ENCODE measurements at places on chromosomes 6 and 20.

GRCh38 chr20:41018153-41018552 is 10.5 kb upstream of the TOP1 start:
- DNase-seq, result no peak

DNA sequence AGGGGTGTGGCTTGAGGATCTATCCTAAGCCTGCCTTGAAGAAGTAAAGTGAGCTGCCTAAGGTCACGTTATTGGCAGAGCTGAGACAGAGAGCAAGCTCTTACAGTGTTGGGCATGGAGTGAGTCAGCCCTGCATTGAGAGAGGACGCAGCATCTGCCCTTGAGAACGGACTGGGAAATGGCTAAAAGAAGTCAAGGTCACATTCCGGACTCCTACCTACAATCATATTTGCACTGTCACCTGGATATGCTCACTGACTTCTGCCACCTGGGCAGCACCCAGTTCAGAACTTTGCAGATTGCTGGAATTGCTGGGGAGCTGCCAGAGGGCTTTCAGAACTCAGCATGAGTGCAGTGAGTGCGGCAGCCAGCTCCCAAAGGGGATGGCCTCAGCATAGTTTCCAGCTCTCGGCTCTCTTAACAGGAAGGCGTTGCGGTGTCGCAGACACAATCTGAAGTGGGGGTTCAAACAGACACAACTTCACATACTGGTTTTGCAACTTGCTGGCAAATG is 199.3 kb upstream of the SGK1 start:
- no peak for DNase-seq

DNA sequence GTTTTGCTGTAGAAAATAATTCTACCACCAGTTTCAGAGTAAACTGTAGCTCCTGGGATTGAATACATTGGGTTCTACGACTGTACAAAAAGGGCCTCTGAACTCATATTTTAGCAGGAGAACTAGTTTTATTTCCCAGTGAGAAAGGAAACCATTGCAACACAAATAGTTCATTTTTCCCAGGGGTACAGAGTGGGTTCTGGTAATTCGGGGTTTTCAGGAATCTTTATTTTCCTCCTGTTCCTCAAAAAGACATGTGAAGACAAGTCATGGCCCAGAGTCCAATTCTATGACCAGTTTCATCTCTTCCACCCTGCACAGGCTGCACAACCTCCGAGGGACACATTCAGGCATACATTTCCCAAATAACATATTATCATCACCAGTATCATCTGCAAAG is 222.1 kb downstream of the HIVEP2 start:
- no peak for DNase-seq

- DNase-seq, result no peak
Observed at GRCh38 chr6:77097940-77098339, 365.4 kb downstream of the HTR1B start.

DNA sequence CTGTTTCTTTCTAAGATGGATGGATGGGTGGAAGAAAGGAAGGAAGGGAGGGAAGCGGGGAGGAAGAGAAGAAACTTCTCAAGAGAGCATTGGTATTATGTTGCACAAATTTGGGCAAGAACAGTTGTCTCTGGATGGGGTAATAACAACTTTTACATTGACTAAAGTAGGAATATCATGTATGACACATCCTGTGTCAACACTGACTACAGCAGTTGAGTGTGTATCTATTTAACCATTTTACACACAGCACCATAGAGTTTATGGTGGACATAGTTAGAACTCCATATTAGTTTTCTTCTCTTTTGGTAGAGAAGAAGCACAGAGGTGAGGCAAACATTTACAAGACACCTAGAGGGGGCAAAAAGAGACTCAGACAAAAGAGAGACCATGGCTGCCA is 44.2 kb upstream of the RNF146 start:
- no peak for DNase-seq

DNA sequence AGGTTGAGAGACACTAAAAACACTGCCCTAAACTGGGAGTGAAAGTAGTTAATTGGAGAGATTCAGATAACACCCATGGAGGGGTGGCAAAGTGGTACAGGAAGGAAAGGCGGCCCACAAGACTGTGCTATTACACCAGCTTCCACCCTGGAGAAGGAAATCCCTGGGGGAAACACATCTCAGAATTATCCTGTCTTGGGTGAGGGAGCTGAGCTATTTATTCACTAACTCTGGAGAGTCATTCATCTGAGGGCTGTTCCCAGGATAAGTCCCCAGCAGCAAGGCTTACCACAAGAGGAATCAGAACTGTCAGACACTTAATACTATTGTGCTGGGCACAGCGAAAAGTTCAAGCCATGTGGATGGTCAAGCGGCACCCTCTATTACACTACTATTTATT is 9.9 kb downstream of the TBCC start:
- no peak for DNase-seq

GRCh38 chr20:49318430-49319207 is 40.8 kb upstream of the ZNFX1 start:
- no peak for DNase-seq

DNA sequence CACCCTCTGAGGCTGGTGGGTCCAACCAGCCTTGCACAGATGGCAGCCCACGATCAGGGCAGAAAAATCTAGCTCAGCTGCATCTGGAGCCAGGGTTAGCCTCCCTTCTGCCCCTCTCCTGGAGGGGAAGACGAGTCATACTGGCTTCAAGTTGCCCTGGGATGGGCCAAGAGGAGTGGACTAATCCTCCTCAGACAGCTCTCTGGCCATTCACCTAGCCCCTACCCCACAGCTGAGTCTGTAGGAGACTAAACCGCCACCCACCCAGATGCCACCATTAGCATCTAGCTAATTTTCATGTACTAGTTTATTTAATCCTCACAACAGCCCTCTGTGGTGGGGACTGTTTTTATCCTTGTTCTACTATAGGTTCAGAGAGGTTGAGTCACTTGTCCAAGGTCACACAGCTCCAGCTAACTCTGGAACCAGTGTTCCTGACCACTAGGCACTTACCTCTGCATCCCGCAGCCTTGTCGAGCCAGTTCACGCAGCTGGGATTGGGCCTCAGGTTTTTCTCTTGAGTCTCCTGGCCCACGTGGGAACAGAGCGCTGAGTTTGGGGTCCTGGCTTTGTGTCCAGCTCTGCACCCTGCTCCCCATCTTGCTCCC is 48.5 kb upstream of the CCDC167 start:
- DNase-seq, result no peak

- DNase-seq, result peak; percentile 32
Observed at GRCh38 chr6:113642714-113643406, 214.3 kb upstream of the MARCKS start.

DNA sequence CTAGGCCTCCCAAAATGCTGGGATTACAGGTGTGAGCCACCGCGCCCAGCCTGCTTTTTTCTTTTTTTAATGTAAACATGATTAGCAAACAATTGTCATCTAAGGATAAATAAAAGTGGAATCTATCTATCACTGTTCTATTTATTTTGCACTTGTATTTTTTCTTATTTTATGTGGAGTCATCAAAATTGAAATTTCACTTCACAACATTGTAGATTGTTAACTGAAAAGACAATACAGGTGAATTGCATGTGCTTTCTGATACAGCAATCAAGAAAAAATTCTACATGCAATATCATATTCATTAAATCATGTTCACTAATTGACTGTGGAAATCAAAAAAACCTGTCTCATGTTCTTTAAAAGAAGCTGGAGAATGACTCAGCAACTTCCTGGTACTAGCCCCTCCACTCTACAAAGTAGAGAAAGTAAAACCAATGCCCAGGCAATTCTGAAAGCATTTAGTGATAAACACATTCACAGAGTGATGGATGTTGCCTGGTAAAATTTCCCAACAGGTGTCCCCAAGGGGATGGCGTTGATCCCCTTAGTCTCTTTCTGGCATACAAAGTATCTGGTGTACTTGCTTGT is 10.7 kb upstream of the RFX6 start:
- no peak for DNase-seq

- no peak for DNase-seq
Observed at GRCh38 chr20:4341804-4342485, 326.6 kb upstream of the RNF24 start.

DNA sequence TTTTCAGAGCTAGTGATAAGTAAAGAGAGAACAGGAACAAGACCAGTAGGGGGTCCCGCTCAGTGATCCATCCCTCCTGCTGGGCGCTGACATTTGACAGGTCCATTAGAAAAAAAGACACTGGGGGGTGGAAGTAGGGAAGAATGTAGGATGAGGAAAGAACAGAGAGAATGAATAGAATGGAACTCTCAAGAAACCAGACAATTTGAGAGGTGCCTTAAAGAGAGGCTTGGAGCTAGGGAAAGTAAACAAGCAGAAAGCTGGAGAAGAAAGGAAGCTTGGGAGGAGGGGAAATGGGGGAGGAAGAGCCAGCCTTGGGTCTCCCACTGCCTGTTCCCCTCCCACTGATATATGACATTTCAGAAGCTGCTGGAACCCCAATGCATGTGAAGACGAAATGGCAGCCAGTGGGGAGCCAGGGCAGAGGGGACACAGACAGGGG is 8.4 kb downstream of the GABBR1 start:
- DNase-seq, result no peak

DNA sequence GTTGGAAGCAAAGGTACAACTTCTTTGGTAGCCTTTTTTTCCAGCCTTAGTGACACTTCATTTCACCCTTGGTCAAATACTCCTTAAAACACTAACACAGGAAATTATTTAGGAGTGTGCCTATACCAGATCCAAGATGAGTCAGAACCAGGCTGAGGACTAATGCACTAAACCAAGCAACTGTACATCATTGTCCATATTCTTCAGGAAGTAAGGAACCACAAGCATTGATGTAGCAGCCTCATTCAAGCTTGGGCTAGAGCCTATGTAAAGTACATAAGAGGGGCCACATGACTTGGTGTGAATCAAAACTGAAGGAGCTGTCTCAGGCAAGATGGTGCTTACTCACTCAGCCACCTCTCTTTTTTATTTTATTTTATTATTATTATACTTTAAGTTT is 20.7 kb upstream of the ADGB start:
- DNase-seq, result no peak

DNA sequence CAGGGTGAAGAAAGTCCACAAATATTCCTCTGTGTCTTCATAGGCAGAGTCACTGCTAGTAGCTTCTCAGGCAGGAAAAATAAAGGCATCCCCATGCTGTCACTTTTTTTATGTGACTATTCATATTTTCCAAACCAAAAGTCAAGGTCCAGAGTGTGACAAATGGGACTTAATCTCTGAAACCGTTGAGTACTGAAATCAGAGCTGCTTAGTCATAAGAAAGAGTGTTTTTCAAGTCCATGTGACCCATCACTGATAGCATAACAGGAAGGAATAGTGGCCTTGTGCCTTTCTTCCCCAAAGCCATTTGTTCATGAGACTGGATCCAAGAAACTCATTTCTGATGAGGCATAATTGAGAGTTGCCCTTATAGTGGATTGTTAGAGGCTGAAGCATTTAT is 210.3 kb upstream of the TSHZ2 start:
- no peak for DNase-seq

GRCh38 chr20:2610941-2611720 is 41.3 kb upstream of the NOP56 start:
- no peak for DNase-seq

DNA sequence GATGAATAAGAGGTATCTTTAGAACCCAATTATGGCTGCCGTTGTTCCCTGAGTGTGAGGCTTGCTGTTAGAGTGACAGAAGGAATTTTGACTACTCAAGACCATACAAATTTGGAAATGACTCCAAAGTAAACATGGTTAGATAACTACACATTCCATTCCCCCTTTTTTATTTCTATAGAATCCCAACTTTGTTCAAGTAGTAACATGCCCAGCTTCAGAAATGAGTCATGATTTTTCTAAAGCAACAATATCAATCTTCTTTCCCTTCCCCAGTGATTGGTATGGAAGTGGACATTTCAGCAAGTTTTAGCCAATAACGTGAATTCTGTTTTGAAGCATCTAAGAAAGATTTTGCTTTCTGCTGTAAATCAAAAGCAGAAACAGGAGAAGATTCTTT is 37.8 kb downstream of the HCRTR2 start:
- DNase-seq, result no peak

DNA sequence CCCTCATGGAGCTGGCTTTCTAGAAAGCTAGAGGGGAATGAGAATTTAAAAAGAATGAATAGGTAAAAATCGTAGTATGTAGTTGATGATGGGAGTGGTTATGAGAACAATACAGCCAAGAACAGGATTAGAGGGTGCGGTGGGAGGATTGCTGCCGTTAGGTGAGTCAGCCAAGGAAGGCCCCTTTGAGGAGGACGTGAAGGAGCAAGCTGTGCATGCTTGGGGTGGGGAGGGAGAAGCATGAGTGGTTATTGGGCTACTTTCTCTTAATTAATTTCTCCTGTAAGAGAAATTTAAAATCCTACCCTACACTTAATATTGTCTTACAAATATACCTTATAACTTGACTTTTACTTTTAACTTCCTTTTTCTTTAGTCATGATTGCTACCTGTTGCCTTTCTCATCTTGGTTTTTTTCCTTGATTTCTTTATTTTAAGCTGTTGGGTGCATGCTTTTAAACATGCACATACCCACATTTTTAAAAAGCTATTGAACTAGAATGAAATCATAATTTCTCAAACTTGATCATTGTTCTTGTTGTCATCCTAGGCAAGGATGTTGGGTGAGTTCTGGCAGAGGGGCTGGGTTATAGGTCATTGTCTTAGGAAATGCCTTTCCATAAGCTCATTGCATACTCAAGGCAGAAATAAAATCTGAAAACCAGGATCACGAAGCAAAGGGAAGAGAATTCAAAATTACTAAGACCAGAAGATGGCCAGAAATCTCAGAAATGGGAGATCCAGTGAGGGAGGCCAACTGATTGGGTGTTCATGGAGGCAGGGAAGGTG is 114.5 kb downstream of the TCP11 start:
- DNase-seq, result no peak

DNA sequence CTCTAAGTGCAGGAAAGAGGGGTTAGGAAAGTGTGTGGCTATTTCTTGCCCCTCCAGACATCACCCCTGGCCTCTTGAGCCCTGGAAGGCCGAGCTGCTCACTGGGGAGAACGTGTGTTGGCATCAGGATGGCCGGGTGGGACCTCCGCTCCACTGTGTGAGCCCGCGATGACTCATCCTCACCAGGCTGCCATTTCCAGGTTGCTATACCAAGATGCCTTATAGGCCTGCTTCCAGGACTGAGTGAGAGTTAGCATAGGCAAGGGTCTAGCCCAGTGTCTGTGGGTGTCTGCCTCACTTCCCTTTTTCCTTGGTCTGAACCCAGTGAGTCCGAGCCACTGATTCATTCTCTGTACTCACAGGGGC is 105.0 kb downstream of the MRPL14 start:
- DNase-seq, result no peak

DNA sequence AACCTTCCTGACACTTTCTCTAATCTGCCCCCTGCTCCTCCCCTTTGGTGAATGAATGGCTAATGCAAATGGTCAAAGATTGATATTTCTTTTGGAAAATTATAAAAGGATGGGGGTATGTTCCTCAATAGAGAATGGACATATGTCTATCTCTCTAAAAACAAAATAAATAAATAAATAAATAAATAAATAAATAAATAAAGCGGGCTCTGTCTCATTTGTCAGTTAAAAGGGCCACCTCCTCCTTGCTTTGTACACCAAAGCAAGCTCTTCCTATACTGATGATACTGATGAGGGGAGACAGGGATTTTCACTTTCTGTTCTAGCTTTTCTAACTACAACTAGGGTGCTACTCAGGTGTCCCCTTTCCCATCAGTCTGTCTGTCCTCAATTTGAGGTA is 135.5 kb upstream of the SPACA1 start:
- DNase-seq, result no peak

GRCh38 chr20:18256440-18257090 is 31.8 kb upstream of the ZNF133 start:
- DNase-seq, result no peak
